Colonic mucosa (tissue), 4 donors: ENCODE measurements at places on chromosomes 5 and 9.

GRCh38 chr5:67095346-67096171 is 101.0 kb downstream of the CD180 start:
- H3K4me1 ChIP-seq, result no peaks in the 10 kb centered on the region
- H3K36me3 ChIP-seq, result no peaks in the 10 kb centered on the region
- DNase-seq, result peak; percentile 70
- H3K27ac ChIP-seq, result peak overlapping the region; percentile 54
- no peak overlapping the region for H3K4me3 ChIP-seq

- H3K4me3 ChIP-seq, result no peak overlapping the region
- no peak for DNase-seq
- H3K27me3 ChIP-seq, result no peaks in the 10 kb centered on the region
These were observed 129.9 kb upstream of the FER start for GRCh38 chr5:108617467-108618435.

GRCh38 chr5:61737301-61737963 is 405.4 kb downstream of the ZSWIM6 start:
- H3K27ac ChIP-seq, result no peak overlapping the region
- H3K27me3 ChIP-seq, result no peaks in the 10 kb centered on the region
- no peaks in the 10 kb centered on the region for H3K4me1 ChIP-seq

- no peak for DNase-seq
- no peaks in the 10 kb centered on the region for H3K27me3 ChIP-seq
- H3K36me3 ChIP-seq, result no peaks in the 10 kb centered on the region
- no peak overlapping the region for H3K4me3 ChIP-seq
- no peak overlapping the region for H3K27ac ChIP-seq
- no peaks in the 10 kb centered on the region for H3K4me1 ChIP-seq
These were observed 53.9 kb upstream of the RORB start for GRCh38 chr9:74443036-74443750.

GRCh38 chr9:135418161-135418560 is 61.4 kb upstream of the PPP1R26 start:
- no peaks in the 10 kb centered on the region for H3K4me1 ChIP-seq
- DNase-seq, result no peak
- H3K36me3 ChIP-seq, result no peaks in the 10 kb centered on the region
- H3K27me3 ChIP-seq, result no peaks in the 10 kb centered on the region

GRCh38 chr5:172626031-172626581 is 15.0 kb upstream of the NEURL1B start:
- no peak overlapping the region for H3K4me3 ChIP-seq
- H3K27me3 ChIP-seq, result no peaks in the 10 kb centered on the region
- no peaks in the 10 kb centered on the region for H3K36me3 ChIP-seq
- H3K27ac ChIP-seq, result no peak overlapping the region
- H3K4me1 ChIP-seq, result no peaks in the 10 kb centered on the region

DNA sequence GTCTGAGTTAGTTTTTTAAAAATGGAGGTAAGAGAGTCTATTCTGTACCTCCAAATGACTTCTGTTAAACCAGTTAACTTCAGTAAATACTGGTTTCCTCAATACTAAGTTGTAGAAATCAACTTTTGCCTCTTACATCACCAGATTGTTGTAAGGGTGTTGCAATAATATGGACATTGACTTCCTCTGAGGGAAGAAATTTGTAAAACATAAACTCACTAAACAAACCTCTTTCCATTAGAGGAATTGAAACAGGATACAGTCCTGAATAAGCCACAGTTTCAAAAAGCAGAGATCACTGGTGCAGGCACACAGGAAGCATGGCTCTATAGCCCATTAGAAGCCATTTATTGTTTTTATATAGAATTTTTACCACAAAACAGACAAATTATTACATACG is 32.7 kb upstream of the SLCO6A1 start:
- no peaks in the 10 kb centered on the region for H3K27me3 ChIP-seq
- no peak overlapping the region for H3K4me3 ChIP-seq
- DNase-seq, result no peak
- no peak overlapping the region for H3K27ac ChIP-seq
- no peaks in the 10 kb centered on the region for H3K4me1 ChIP-seq
- no peaks in the 10 kb centered on the region for H3K36me3 ChIP-seq
